ENCODE measurements at places on chromosomes 6 and 20. TPM values are rescaled to one million over a fixed set of nuclear protein-coding genes. Genes with fewer than 3 reads are reported as not detected.

- no peak for DNase-seq
These were observed 25.6 kb upstream of the SULF2 start for GRCh38 chr20:47810721-47811347.

The OCSTAMP gene
- not detected for total RNA-seq

DNA sequence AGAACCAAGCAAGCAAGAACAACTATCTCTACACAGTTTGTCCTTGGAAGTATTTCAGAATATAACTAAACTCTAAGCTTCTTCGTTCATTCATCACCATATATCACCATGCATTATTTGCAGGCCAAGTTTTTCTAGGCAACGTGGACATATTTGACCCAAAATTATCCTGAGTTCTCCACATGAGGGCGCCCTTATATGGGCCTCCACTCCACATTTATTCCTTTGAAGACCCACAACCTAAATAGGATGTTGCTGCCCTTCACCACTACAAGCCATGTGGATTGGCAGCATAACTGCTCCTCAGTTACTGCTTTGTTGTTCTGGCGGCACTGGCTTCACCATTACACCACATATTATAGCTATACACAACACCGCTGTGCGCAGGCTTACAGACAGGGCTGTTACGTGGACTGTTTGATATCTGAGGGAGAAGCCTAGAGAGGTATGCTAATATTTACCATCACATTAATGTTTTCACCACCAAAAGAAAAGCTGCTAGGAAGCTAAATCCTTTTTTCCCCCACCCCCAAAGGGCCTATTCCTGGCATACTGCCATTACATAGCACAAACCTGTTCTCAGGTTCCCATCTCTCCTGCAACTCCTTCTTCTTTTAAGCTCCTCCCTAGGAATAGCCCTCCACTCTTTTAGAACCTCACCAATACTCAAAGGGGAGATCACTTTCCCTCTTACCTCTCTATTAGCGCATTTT is 411.7 kb downstream of the C6orf118 start:
- DNase-seq, result no peak

- no peak for DNase-seq
These were observed 68.0 kb upstream of the KCNQ5 start for GRCh38 chr6:72553531-72554511.

- no peak for DNase-seq
These were observed 53.2 kb downstream of the PPP1R14C start for GRCh38 chr6:150195996-150196417.

The SH3BGRL2 gene
- total RNA-seq, result 7.9 TPM

GRCh38 chr6:10316373-10316721 is 98.5 kb downstream of the TFAP2A start:
- DNase-seq, result no peak

DNA sequence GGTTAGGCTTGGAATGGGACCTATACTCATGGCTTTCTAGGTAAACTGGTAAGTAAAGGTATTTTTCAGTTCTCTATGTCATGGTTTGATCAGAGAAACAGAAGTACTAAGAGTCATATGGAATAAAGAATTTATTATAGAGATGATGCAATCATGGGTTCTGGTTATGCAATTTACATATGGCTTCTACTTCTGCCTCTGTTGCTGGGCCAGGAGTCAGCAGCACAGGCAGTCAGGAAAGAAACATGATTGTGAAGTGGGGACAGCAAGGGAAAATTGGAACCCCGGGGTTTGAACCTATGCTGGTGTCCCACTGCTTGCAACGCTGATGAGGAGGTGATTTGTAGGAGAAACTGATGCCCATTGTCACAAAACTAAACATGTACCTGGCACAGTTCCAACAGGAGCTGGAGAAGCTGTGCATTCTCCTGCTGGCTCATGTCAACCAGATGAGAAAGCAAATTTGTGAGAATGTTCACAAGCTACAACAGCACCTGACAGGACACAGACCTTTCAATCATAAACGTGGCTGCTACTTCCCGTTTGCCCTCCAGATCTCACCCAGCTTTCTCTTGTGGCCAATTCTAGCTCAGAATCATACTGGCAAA is 887.1 kb downstream of the TFAP2A start:
- DNase-seq, result no peak

The STMND1 gene
- not detected for total RNA-seq

The CEP162 gene
- 3.9 TPM for total RNA-seq

DNA sequence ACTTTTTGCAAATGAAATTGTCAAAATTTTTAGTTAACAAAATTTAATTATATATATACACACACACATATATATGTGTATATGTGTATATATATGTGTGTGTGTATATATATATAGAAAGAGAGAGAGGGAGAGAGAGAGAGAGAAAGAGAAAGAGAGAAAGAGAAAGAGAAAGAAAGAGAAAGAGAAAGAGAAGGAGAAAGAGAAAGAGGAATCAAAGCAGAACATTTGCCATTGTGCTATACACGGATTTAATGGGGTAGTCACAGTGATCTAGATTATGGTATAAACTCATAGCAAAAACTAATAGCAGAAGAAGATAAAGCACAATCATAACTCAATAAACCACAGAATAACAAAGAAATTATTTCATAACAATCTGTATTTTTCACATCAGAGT is 126.7 kb downstream of the DST start:
- DNase-seq, result no peak

DNA sequence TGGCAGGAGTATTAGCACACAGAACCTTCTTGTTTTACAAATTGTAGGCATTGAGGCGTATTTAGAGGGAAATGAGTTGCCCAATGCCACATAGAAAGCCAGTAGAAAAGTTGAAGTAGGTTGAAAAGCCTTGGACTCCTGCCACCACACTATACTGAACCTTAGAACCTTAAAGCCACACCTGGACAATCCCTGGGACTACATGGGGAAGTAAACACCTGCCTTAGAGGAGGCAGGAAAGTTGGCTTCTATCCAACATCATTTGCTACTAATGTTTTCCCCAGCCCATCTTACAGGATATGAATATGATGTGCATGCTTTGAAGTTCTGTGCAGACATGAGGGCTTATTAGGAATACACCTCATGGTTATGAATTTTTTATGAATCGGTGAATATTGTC is 5.3 kb upstream of the EPPIN start:
- no peak for DNase-seq

GRCh38 chr6:159929819-159930218 is 39.0 kb downstream of the MAS1 start:
- no peak for DNase-seq

The SLC22A16 gene
- 0.32 TPM for total RNA-seq

DNA sequence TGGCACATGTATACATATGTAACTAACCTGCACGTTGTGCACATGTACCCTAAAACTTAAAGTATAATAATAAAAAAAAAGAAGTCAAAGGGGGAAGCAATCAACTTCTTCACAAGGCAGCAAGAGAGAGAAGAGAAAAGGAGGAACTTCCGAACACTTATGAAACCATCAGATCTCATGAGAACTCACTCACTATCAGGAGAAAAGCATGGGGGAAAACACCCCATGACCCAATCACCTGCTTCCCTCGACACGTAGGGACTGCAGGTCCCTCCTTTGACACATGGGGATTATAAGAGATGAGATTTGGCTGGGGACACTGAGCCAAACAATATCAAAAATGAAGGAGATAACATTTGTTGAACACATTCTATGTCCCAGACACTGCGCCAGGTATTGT is 94.8 kb upstream of the PHACTR1 start:
- no peak for DNase-seq

DNA sequence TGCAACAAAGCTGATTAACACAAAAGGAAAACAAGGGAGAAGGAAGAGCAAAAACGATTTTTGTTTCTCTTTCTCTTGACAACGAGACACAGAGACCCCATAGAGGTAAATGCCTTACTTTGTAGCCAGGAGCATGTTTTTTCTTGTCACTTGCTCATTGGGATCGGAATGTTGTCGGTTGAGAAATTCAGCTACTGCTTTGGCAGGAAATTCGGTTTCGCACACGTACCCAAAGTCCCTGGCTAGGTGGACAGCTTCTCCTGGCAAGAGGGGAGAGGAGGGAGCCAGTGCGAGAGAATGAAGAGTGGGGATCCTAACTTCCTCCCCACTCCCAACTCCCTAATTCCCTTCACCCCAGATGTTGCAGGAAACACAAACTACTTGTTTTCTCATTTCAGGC is 14.5 kb downstream of the TFAP2A start:
- no peak for DNase-seq

Data from Right ventricle myocardium inferior (tissue), 1 donor.